ENCODE measurements at places on chromosomes 6 and 20.

GRCh38 chr6:164034602-164035140 lies 620.2 kb downstream of the QKI start:
- DNase-seq: no peak

DNA sequence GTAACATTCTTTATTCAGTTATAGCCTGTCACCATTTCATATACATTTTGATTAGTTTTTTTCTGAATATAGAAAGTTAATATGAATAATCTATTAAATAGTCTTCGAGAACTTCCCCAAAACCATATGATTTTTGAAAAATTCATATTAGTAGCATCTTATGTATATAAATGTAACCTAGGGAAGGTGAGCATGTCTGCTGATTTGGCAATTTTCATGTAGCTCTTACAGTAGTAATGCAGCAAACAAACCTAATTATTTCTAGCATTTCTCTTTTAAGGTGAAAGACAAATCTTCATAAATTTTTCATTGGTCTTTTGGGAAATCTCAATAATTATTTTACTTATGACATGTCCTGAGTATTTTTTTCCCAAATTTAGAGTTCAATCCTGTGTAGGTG lies 939.0 kb downstream of the TBC1D32 start:
- DNase-seq: no peak

DNA sequence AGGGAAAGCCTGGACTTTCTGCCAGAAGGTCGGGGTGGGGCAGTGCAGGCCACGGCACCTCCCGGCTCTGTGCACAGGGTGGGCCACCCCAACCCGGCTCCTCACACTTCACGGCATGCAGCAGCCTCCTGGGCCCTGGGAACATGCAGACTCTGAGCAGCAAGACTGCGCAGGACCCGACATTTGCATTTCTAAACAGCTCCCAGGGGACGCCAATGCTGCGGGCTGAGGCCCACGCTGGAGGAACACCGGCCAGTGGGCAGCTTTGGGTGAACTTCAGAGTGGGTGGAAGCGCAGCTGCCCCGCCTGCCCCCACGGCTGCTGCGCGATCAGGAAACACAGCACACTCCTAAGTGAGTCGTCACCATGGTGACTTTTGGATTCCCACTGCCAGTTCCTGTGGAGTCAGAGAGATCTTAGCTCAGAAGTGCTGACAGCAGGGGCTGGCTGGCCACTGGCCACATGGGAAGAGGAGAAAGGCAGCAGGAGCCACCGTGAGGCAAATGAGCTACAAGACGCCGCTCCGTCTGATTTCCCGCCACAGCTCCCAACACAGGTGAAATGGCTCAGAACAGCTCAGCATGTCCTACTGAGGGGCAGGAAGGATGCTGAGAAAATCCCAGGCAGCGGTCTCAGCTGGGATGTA lies 52.1 kb downstream of the RNASET2 start:
- DNase-seq: no peak

DNA sequence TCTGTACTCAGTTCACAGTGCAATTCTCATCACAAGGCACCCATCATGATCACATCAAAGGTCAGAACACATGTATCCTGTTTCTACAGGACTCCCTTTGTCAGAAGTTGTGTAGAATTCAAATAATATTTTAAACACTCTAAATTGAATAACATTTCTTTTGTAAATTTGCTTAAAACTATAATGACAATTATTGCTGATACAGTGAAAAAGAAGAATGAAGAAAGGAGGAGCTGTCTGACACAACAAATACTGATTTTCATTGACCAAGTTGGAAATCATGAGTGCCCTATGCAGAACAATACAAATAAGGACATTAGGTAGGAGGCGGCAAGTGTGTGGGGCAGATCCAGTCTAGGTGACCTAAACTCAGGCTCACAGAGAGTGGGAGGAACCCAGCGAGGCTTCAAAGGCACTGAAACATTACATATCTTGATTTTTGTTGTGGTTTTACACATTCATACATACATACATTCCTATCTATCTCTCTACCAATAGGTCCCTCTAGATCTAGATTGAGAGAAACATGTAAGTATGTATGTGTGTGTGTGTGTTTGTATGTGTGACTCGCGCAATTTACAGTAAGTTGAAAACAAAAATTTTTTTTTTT lies 79.2 kb upstream of the SLC2A12 start:
- DNase-seq: no peak

DNA sequence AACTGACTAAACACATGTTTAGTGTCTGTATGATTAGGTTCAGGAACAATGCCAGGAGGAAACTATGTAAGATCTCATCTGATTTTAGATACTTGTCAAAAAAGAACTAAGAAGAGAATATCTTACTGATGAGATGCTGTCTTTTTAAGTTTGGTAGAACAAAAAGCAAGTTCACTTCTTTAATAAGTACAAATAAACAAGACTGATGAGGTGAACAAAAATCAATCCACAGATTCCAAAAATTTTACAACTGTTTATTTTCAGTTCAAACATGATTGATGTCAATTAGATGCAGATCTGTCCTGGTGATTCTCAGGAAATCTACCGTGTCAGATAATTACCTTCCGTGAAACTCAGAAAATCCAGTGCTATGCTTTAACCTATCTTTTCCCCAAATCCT lies 24.9 kb downstream of the EPHA7 start:
- no peak for DNase-seq

DNA sequence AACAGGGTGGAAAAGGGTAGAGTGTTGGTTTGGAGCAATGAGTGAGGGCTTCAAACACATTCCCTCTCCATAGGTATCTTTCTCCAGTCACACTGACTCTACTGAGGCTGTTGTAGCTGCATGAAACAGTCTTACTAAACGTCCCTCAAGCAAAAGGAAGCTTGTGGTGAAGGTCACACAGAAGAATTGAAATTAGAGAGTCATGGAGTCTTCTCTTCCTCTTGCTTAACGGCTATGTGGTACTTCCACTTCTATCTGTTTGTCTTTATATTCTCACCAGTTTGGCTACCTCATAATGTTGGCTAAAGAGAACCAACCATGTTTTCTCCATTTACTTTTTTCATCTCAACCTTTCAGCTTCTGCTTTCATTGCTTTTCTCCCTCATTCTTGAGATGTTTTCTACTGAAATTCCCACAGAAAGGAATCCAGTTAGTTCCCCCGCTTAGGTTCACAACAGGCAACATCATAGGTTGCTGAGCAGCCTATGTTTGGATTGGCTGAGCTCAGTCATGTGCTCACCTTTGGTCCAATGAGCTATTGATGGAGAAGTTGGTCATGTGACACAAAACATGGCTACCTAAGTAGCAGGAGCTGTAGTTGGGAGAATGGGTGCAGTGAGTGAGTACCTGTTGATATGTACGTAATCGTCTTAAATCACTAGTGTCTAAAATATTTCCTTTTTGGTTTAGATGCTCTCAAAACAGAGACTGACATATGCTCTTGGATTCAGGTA lies 99.8 kb downstream of the SNAP25 start:
- DNase-seq: no peak

GRCh38 chr6:112234601-112235000 lies 19.8 kb downstream of the LAMA4 start:
- no peak for DNase-seq

DNA sequence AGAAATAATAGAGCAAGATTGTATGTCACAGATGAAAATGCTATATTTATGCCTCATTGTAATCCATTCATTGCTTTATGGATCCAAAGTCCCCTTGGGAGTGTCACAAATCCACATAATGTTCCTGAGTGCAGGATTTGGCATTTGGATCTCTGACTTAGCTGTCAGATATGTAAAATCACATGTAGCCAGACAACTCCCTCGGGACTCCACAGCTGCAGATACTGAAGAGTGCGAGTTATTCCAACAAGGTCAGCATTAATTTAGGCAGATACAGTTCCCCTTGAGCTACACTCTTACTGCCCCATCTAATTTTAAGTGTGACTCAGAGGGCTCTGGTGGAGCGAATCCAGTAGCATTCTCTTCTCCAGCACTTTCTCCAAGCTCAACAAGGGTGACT lies 433.2 kb downstream of the CD83 start:
- no peak for DNase-seq

- no peak for DNase-seq
Observed at GRCh38 chr6:131765081-131765803, 42.6 kb upstream of the ENPP1 start.

- no peak for DNase-seq
Observed at GRCh38 chr6:45685076-45685475, 307.3 kb upstream of the SUPT3H start.

DNA sequence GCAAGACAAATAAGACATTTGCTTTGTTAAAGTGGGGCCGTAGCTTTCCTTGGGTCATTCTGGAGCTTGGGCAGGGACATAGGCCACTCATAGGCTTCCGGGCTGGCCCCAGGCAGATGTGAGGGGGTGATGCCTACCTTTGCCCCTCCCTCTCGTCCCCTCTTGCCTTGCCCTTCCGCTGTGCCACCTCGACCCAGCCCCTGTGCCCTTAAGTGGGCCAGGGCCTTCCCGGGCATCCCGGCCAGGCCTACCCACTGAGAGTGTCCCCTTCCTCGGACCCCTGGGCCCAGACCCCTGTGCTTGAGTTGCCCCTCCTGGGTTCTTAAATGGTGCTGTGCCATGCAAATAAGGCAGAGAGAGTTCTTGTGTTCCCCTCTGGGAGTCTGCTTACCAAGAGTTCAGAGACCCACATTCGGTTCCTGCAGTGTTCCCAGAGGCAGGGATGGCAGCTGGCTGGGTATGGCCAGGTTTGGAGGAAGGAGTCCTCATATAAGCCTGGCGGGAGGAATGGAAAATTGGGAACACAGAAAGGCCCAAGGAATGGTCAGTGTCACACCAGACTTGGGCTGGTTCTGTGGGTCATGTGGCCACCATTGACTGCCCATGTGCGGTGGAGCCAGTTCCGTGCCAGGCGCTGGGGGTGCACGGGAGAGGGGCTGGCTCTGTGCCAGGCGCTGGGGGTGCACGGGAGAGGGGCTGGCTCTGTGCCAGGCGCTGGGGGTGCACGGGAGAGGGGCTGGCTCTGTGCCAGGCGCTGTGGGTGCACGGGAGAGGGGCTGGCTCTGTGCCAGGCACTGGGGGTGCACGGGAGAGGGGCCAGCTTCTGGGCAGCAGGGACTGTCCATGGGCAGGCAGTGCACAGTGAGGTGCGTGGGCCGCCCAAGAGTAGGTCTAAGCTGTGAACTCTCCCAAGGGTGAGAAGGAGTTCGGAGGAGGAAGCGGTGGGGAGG lies 173.5 kb upstream of the SNX9 start:
- DNase-seq: no peak

- DNase-seq: no peak
Observed at GRCh38 chr6:42203183-42203582, 8.4 kb upstream of the GUCA1B start.

DNA sequence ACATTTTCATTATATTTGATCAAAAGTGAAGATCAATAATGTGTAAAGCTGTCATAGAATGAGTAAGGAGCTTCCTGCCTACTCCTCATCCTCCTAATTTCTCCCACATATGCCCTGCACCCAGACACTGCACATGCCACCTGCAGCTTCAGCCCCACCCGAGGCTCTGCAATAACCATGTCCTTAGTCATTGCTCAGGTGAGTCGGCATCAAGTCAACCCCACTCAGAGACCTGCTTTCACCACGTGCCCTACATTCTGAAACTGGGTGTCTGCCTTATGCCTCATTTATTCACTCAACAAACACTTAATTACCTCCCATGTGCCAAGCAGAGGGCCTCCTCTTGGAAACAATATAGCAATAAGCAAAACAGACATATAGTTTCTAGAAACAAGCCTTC lies 15.4 kb upstream of the TNFAIP3 start:
- DNase-seq: no peak

DNA sequence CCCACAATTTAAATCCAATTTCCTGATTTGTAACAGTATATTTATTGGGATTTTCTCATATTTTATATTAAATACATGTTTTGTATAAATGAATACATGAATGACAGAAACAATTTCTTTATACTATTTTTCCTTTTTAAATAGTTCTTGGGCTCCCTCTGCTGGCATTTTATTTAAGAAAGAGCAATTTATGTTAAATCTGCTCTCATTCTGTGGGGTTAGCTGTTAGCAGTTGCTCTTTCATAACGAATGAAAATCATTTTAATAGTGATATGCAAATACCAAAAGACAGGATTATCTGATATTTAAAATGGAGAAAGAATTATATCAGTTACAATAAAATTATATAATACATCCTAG lies 118.3 kb downstream of the RALGAPA2 start:
- DNase-seq: no peak

DNA sequence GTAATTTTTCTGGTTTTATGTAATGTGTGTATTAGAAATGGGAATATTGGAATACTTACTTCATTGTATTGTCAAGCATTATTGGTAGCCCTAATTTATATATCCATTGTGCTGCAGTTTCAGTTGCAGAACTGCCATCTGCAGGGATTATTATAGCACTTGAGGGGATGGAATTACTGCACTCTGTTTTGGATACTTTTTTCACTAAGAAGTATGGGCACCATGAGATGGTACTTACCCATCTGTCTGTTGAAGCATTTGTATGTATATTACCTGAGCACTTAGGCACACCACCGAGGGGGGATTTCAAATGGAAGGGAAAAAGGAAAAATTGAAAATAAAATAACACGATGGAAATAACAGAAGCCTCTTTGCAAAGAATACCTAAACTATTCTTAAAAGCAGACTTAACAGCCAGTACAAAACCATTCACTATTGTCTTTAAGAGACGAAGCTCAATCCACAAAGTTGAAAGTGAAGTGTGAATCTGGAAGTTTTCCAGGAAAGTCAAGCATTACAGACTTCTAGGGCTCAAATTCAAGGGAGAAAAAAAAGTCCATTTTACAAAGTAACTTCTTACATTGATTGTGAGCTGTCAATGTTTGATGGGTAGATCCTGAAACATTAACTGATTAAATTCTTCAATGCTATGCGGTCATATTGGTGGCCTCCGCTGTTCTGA lies 318.7 kb downstream of the SOX4 start:
- no peak for DNase-seq

GRCh38 chr20:35901678-35902544 lies 52.4 kb downstream of the SCAND1 start:
- DNase-seq: no peak

DNA sequence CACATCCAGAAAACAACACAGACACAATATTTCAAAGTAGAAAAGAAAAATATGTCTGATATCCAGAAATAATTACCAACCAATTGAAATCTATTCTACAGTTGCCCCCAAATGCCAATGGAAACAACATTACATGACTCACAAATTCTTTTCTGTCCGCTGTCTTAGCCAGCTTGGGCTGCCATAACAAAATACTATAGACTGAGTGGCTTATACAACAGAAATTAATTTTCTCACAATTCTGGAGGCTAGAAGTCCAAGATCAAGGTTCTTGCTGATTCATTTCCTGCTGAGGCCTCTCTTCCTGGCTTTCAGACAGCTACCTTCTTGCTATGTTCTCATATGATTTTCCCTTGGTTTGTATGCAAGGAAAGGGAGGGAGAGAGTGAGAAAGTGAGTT lies 698.1 kb downstream of the DHX35 start:
- no peak for DNase-seq

- DNase-seq: no peak
Observed at GRCh38 chr6:155389130-155389529, 66.5 kb downstream of the NOX3 start.

DNA sequence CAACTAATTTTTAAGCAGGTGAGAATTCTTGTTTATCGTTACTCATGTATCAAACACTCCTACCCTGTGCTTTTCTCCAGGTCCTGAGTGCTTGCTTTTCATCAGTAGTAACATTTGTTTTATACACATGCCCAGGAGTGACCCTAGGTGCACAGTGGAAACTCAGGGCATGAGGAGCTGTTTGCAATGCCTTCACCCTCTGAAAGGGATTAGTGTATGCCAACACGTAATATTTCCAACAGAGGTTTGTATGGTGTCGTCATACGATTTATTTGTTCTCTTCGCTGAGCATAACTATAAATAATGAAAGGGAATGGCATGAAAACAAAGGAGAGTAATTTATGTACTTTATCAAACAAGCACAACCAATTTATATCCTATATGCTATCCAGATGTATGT lies 537.4 kb upstream of the MMS22L start:
- DNase-seq: no peak
